T-helper 9 cell (primary cell): ENCODE measurements at places on chromosomes 5 and 9.

DNA sequence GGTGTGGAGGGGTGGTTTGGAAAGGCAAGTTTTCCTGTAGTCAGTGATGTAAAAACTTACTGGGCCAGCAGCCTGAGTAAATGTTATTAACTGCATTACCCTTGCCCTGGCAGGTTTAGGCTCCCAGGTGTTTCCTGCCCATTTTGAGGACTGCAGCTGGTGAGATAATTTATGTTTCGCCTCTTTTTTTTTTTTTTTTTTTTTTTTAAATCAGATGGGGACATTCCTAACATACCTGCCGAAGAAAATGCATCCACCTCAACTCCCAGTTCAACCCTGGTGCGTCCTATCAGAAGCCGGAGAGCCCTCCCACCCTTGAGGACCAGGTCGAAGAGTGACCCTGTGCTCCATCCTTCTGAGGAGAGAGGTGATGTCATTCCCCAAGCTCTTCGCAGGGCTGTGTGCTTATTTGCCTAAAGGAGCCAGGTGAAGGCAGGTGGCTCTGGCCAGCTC is 60.6 kb downstream of the ENTREP1 start:
- DNase-seq: no peak

GRCh38 chr5:132464156-132464939 is 26.2 kb downstream of the IRF1 start:
- no peak for DNase-seq

DNA sequence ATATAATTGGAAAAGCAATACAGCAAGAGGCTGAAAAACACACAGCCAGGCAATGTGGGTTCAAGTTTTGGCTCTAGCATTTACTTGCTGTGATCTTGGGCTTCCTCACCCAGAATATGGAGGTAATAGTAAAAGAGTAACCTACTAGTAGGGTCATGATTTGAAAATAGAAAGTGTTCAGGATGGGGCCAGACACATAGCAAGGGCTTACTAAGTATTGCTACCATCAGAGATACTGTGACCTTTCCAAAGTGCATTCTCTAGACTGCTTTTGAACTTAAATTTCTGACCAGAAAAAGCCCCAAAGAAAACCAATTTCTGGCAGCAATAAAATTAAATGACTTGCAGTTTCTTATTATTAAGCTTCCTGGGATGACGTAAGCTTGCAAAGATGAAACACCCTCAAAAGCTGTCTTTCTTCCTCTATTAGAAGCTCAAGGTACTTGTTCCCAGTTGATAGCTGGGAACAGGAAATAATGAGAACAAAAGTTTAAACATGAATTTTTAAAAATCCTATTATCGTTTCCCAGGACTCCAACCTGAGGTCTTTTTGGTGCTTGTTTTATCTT is 20.3 kb downstream of the SLC45A2 start:
- no peak for DNase-seq

DNA sequence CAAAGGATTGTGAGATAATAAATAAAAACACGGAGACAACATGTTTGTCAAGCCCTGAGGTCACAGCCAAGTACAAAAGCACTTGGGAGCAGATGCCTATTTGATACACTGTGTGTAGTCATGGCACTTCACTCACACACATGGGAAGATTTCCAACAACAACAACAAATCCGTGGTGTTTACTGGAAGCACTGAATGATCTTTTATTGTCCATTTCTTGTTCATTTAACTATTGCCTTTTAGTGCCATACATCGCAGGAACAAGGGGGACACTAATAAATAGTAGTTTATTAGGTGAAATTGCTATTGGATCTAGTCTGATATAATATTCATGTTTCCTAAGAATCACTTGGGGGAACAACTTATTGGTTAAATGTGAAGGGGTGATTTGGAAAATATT is 20.4 kb upstream of the GDNF start:
- DNase-seq: no peak

DNA sequence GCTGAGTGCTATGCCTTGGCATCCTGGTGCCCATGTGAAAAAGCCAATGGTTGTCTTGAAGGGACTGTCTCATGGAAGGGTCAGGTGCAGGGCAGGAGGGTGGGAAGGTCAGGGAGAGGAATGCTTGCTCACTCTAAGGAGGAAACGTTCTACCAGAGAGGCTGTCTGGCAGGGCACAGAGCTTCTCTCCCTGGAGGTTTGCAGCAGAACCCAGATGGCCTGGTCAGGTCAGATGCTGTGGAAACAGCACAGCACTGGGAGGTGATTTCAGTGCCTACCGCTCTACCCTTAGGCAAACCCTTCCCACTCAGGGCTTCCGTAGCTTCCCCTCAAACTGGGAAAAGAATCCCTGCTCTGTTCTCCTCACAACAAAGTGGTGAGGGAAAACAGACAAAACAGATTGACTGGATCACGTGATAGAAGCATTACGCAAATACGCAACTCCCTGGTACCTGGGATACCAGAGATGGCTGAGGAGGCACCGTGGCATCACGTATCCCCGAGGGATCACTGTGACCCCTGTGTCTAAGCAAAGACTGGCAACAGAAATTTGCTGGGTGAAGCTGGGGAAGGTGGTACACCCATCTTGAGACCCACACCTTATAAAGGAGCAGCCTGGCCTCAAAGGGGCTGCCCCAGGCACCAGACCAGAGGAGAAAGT is 3.9 kb upstream of the MGAT1 start:
- no peak for DNase-seq

DNA sequence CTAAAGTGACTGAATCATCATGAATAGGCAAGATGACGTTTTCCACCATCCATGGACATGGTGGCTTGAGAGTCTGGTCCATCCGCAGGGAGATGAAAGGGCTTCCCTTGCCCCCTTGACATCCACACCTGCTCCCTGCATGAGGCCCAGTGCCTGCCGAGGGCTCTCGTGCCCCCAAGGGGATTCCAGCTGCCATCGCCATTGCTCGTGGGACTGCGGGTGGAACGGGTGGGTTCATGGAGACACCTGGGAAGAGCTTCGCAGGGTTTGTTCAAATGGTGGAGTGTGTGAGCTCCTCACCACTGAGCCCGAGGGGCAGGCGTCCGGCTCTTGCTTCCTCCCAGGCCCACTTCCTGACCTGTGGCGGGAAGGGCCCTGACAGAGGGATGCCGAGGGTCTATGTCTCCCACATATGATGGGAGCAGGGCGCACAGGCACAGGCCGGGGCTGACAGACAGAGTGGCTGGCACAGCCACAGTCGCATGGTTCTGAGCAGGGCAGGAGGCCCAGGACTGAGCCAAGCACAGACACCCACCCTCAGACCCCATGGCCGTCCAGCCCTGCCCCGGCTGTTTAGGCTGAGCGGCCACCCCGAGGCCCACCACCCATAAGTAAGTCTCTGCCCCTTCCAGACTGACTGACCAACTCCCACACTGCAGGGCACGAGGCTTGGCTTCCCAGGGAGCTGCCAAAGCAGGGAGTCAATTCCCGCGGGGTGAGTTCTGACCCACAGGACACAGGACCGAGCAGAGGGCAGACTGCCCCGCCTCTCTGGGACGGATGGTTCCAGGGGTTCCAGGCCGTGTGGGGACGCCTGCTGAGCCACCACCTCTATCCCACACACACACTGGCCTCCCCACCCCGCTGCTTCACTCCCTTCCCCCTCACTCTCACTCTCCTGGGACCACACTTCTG is 70.0 kb upstream of the PPP1R26 start:
- DNase-seq: no peak

DNA sequence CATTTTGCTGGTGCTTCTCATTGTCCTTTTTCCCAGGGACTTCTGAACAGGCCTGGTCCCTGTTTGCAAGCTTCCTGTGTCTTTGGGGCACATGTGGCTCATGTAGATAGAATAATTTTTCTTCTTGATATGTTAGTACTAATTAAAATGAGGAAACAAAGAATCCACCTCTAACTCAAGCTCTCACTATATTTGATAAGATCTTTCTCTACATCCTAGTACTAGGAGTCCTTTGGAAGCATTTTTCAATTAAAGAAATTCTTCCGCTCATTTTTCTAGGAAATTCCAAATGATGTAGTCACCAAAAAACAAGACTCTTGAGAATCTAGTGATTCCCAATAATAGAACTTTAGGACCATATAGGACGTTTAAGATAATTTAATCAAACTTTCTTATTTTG is 165.3 kb downstream of the SEC61B start:
- no peak for DNase-seq

DNA sequence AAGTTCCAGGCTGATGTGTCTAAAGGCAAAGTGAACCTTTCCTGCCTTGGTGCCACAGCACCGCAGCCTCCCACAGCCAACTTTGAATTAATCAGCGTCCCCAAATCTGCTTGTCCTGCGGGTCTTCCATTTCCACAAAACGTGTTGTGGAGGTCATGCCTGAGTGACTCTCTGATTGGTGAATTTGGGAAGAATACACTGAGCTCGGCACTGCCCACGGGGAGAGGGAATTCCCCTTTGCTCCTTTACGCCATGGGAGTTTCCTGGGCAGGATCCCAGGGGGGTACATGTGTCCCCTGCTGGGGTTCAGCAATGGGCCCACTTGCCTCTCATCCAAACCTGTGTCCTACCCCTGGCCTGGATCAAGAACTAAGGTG is 90.4 kb downstream of the LHX2 start:
- no peak for DNase-seq

- no peak for DNase-seq
Measured at GRCh38 chr5:54859316-54859715, 126.1 kb downstream of the ESM1 start.

DNA sequence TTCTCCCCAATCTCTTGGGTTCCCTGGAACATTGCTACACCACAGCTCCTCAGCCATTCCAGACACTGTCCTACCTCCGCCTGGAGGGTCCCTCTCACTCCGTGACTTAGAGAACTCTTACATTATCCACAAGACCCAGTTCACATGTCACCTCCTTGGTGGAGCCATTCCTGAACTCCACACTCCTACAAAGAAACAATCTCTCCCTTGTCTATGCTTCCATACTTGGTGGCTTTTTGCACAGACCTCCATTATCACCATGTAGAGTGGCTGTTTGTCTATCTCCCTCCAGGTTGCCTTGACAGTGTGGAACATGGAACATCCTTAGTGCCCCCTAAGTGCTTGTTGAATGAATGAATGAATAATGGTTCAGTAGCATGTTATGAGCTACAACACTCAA is 105.9 kb downstream of the PAX5 start:
- no peak for DNase-seq

- DNase-seq: no peak
Measured at GRCh38 chr9:121472446-121472845, 27.2 kb downstream of the GGTA1 start.

DNA sequence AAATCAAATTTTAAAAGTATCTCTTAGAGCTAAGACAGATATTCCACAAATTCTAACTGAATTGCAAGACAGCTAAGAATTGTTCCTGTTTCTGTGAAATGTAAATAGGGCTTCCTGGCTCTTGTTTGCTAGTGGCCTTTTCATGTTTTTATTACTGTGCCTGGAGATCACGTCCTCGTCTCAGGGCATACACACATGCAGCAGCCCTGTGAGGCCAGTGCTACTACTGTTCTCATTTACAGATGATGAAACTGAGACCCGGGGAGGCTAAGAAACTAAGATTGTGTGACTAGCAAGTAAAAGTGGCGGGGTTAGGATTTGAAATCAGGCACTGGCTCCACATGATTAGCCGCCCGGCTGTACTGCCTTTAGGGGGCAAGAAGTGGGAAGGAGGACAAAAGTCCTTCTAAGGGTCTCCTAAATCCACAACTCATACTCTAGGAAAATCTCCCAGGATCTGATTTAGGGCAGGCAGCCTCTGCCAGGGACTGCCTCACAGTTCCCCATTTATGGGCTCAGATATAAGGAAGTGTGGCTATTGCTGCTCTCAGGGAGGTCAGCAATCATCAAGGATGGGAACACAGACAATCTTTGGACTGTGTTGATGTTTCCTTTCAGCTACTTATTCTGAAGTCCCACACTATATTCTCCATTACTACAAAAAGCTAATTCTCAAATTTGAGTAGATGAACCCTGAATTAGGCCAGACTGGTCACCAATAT is 7.9 kb downstream of the PRUNE2 start:
- DNase-seq: no peak

DNA sequence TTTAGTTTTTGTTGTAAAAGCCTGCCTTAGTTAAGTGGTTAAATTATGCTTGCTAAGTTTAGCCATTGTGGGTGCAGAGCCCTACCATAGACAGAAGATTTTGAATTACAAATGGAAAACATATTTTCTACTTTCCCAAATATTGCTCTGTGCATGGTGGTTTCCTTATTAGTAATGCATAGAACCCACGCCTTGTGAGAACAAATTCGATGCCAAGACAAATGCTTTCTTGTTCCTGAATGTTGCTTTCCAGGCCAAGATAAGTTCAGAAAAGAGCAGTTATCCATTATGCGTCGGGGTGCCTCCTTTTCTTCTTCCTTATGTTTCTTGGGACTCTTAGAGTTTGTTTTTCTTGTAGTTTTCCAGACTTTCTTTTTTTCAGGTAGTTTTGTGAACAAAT is 31.0 kb upstream of the GARNL3 start:
- DNase-seq: no peak

DNA sequence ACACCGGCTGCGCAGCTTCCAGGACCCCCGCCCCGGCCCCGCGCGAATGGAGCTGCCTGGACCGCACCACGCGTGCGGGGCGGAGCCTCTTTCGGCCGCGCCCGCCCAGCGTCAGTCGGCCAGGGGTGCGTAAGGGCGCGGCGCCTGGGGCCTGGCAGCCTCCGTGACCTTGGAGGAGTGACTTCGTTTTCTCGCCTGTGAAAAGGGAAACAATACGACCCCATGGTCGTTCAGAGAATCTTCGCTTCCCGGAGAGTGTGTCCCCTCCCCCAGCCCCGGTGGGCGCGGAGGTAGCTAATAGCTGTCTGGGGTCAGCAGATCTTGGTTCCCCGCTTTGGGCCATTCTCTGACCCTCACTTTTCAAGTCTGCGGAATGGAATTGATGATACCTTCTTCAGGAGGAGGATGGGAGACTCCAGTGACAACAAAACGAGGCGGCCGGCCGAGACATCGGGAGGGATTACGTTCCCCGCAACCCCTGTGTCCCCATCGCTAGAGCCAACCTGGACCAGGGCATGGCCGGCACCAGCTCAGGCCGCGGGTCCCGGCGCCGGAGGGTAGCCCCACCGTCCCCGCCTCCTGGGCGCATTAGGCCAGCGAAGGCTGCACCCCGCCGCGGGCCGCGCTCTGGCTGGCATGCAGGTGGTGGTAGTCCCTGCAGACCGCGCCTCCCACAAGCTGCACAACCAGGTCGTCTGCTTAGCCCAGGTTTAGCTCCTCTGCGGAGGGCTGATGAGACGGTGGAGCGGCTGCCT is 5.5 kb upstream of the CDHR2 start:
- DNase-seq: peak; percentile 63

DNA sequence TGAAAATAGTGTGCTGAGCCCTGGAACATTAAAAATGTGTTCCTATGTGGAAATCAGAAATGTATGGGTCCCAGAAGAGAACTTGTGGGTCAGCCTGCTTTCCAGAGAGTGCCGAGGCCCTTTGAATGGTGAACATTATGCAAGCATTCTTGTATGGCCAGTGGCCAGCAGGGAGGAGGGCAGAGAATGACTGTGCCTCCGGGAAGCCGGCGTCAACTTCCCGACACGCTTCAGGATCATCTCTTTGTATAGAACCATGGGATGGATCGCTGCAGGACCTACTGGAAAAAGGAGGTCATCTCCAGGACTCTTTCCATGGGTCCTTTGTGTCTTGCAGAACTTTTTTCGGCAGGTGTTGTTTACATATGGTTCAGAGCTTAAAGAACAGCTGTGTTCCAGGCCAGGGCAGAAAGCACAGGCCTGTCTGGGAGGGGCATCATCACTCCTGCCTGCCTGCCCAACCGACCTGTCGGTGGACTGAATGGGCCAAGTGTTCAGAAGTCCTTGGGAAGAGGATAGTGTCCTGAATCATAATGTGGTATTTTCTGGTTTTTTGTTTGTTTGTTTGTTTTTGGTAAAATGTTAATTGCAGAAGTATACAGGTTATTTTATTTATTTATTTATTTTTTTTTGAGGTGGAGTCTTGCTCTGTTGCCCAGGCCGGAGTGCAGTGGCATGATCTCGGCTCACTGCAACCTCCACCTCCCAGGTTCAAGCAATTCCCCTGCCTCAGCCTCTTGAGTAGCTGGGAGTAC is 9.0 kb downstream of the PRRC2B start:
- DNase-seq: no peak
